ENCODE measurements at places on chromosomes 11 and 22.

- DNase-seq = no peak
These were observed 15.6 kb upstream of the SUSD2 start for GRCh38 chr22:24165673-24166072.

GRCh38 chr11:105870516-105871113 is 151.4 kb downstream of the MSANTD4 start:
- DNase-seq = no peak

GRCh38 chr11:18703001-18703763 is 4.6 kb downstream of the TMEM86A start:
- DNase-seq = no peak

GRCh38 chr11:62604460-62605120 is 2.9 kb upstream of the MTA2 start:
- DNase-seq = no peak

GRCh38 chr11:87263979-87264378 is 226.2 kb downstream of the TMEM135 start:
- no peak for DNase-seq
